ENCODE measurements at places on chromosomes 13 and 19. TPM values are rescaled to one million over a fixed set of nuclear protein-coding genes. Genes with fewer than 3 reads are reported as not detected.

The SLC10A2 gene
- total RNA-seq: not detected

GRCh38 chr13:97261254-97262005 is 39.3 kb downstream of the MBNL2 start:
- no peak overlapping the region for H3K27ac ChIP-seq
- no peaks in the 10 kb centered on the region for H3K27me3 ChIP-seq
- H3K36me3 ChIP-seq: no peaks in the 10 kb centered on the region
- H3K4me3 ChIP-seq: no peak overlapping the region
- H3K4me1 ChIP-seq: peaks cover 5% of the 10 kb centered on the region
- no peak for DNase-seq

The GNG7 gene
- 22.9 TPM for total RNA-seq

The HRC gene
- total RNA-seq: 3.8 TPM

The PHLDB3 gene
- total RNA-seq: 54.5 TPM
